ENCODE measurements at places on chromosomes 1 and 21.

DNA sequence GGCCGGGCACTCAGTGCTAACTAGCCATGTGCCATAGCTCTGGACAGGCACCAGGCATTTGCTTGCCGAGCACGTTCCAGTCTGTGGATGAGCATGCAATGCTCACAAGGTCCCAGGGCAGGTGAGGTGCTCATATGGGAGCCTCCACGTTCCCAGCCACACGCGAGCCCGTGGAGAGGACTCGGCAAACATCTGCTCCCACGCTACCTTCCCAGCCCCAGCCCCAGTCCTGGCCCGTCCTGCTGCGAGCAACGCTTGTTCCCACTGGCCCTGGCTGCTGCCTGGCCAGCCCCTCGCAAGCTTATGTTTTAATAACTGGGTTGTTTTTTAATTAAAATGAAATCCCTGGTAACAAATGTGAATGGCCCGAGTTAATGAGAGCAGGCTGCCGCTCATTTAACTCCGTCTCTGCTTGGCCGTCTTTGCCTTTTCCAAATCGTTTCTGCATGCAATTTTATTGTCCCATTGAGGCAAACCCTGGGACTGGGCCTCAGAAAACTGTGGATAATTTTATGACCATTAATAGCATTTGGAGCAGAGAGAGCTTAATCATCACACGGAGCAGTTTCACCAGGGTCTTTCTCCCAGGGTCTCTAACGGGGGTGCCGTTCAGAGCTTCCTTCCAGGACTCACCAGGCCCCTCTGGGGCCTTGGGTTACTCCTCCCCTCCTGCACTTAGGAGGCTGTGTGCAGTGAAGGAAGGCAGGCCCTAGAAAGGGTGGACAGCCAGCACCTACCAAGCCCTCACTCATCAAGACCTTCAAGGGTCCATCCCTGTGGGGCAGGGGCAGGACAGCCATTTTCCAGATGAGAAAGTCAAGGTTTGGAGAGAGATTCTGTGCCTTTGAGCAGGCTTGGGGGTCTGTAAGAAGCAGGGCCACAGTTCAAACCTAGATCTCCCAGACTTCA lies 136.8 kb downstream of the GLIS1 start:
- DNase-seq = no peak

DNA sequence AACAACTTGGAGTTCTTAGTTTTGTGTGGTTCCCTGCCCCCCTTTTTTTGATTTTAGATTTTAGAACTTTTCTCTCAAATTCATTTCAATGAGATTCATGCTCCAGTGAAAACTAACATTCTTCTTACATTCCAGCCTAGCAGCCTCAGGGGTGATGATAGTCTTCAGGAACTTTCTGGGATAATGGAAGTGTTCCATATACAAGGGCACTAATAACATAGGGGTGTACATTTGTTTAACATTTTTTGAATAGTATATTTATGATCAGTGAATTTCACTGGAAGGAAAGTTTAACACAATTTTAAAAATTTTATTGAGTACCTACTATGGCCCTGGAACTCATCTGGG lies 61.4 kb upstream of the ZNF648 start:
- no peak for DNase-seq

GRCh38 chr1:44031252-44032169 lies at the start of gene SLC6A9:
Gene SLC6A9 (minus strand): TSS chr1:44031462. CDS start chr1:44024277, 7,185 bp downstream.
- DNase-seq = no peak

DNA sequence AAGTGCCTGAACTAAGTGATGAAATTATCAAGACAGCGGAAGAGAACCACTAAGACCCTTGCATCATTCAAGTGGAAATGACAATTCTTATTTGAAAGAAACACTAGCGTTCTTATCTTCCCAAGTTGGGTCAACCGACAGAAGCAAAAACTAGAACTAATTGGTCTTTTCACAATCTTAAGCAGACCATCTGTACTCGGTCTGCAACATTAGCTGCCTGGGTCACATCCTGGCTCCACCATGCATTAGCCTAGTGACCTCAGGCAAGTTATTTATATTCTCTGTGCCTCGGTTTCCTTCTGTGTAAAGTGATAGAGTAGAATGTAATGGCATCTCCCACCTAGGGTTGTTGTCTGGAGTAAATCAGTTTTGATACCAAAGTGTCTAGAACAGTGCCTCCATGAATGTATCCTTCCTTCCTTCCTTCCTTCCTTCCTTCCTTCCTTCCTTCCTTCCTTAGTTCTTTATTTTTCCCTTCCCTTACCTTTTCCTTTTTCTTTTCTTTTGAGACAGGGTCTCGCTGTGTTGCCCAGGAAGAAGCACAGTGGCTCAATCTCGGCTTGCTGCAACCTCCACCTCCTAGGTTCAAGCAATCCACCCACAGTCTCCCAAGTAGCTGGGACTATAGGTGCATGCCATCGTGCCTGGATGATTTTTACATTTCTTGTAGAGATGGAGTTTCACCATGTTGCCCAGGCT lies 6.0 kb downstream of the COLGALT2 start:
- no peak for DNase-seq

DNA sequence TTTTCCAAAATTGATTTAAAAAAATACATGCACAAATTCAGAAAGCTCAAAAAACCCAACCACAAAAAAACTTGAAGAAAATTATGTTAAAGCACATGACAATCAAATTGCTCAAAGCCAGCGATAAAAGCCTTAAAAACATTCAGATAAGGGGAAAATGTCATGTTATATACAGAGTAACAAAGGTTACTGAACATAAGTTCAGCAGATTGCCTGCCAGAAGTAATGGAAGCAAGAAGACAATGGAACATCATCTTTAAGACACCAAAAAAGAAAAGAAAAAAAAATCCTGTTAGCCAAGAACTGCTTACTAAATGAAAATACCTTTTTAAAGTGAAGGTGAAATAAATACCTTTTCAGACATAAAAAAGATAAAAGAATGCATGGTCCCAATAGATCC lies 147.2 kb upstream of the SGIP1 start:
- no peak for DNase-seq

- peak; percentile 62 for DNase-seq
These were observed 729 bp upstream of the CDCA8 start for GRCh38 chr1:37691497-37692077.

GRCh38 chr1:242449661-242450060 lies 74.8 kb downstream of the PLD5 start:
- DNase-seq = no peak

DNA sequence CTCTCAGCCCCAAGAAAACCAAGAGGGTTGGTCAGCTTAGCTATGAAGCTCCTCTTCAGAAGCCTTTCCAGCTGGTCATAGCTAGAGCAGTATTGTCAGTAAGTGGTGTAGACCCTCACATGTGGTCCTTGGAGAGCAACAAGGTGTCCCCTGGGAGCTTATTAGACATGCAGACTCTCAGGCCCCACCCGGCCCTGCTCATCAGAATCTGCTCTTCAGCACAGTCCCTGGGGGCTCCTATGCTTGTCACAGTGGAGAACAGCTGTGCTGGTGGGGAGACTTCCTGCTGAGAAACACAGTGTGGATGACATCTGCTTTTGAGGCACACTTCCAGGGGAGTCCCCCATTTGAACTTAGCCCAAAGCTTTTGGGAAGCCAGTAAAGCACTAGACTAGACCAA lies 21.9 kb upstream of the NEK2 start:
- DNase-seq = no peak

DNA sequence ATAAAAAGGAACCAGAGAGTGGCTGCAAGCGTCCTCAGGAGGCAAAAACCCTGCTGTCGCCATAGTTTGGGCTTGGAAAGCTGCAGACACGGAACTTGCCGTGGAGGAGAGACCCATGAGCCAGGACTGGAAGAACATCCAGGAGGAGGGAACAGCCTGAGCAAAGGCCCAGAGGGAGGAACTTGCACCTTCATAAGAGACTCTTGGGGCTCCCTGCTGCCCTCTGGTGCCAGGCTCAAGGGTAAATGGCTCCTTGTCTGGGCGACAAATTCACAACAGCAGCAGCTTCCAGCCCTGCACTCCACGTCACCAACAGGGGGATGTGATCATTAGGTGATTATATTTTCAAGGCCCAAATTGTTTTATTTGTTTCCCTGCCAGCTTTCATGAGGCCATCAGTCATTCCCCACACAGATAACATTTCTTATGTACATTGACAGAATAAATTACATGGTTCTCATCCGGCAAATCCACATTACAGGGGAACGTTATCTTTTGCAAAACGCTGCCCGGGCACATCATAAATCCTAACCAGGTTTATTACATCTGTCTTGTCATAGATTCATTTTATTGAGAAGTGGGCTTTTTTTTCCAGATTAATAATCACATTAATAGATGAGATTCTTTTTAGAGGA lies 143.0 kb upstream of the GRIK3 start:
- DNase-seq = peak; percentile 31

Data from activated naive CD8-positive, alpha-beta T cell treated with anti-CD3 and anti-CD28 coated beads, Interleukin-2, amount 10 ng/mL, durations not matched to agents 7 days and 5 days (primary cell).